ENCODE measurements at places on chromosomes 7 and 10. TPM values are rescaled to one million over a fixed set of nuclear protein-coding genes. Genes with fewer than 3 reads are reported as not detected.

FGFR2 gene
- total RNA-seq, result 0.45 TPM

ARHGEF5 gene
- 1.6 TPM for total RNA-seq

TRIL gene
- not detected for total RNA-seq

RET gene
- 0.59 TPM for total RNA-seq

MICALL2 gene
- 13.3 TPM for total RNA-seq

VGF gene
- total RNA-seq, result 8.9 TPM

PDZD7 gene
- 1.2 TPM for total RNA-seq

ZNF727 gene
- total RNA-seq, result not detected

WASHC2C gene
- total RNA-seq, result 19.1 TPM

LEP gene
- total RNA-seq, result not detected

AGBL3 gene
- total RNA-seq, result 1.2 TPM

ACHE gene
- total RNA-seq, result 2.6 TPM

TMEM178B gene
- total RNA-seq, result 1.5 TPM

DLX5 gene
- total RNA-seq, result not detected

PLEKHS1 gene
- not detected for total RNA-seq

PIP gene
- 0.71 TPM for total RNA-seq

ZWINT gene
- total RNA-seq, result 86.3 TPM

SPAG6 gene
- total RNA-seq, result not detected

AGAP5 gene
- 3.5 TPM for total RNA-seq

LRRTM3 gene
- total RNA-seq, result not detected

FAM107B gene
- 93.0 TPM for total RNA-seq

PCDH15 gene
- total RNA-seq, result not detected

FAM185A gene
- total RNA-seq, result 5.6 TPM

TEX47 gene
- not detected for total RNA-seq

DIP2C gene
- 14.6 TPM for total RNA-seq

KAZALD1 gene
- 2.3 TPM for total RNA-seq

CYP2E1 gene
- 0.35 TPM for total RNA-seq

ARMS2 gene
- not detected for total RNA-seq
